ENCODE measurements at places on chromosomes 5 and 9.

GRCh38 chr9:76231001-76231400, 163.2 kb downstream of the RFK start:
- DNase-seq: no peak

GRCh38 chr5:157956271-157956885, 97.4 kb upstream of the CLINT1 start:
- DNase-seq: no peak

DNA sequence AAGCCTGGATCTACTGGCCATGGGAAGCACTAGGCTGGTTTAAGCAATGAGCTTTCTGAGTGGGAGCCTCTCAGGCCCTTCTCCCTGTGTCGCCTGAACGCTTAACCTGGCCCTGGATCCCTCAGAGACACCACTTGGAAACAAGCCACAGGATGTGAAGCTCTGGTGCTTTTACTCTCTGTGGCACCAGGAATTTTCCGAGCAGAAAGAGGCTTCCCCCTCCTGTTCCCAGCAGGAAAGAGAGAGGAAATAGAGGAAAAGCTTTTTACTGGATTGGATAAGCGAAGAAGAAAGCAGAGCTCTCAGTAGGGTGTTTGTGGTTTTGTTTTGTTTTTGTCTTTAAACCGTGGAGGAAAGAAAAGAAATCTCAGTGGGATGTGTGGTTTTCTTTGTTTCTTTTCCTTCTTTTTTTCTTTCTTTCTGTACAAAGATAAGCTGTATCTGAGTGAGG, 34.5 kb downstream of the COL15A1 start:
- DNase-seq: no peak

DNA sequence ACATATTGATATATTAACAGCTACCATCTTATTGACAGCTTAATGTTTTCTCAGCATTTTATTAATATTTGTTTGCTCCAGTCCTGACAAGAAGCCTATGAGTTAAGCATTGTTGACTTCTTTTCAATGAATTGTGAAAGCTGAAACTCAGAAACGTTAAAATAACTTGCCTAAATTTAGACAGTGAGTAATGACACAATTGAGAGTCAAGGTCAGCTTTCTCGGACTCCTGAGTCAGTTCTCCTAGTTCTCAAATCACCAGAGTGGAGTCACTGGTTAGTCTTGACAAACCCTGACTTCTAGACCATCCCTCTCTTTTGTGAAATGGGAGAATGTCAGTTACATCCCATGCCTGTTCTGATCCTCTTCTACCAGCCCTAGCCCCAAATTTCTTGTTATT, 222.7 kb upstream of the ACO1 start:
- no peak for DNase-seq

- DNase-seq: no peak
Measured at GRCh38 chr5:150284311-150284710, 5.3 kb downstream of the CAMK2A start.
